Coronary artery (tissue), 2 donors: ENCODE measurements at places on chromosomes 7 and 10.

GRCh38 chr10:88617772-88618300 lies 31.3 kb downstream of the LIPJ start:
- DNase-seq: no peak

GRCh38 chr10:29859521-29860130 lies 199.8 kb downstream of the JCAD start:
- DNase-seq: no peak

DNA sequence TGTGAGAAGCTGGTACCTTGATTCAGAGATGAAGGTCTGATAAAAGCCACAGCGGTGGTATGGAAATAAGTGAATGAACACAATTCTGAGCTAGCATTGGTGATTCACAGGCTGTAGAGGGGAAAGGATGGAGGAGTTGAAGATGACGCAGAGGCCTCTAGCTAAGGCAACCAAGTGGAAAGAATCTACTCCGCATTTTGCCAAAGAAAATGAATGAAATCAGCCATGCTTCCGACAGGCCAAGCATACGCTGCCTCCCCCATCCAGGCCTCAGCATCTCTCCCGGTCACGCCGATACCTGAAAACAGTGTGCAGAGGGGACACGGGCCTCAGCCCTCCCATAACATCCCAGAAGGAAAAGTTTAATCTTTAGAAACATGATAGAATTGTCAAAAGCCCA lies 124.3 kb upstream of the UNC5B start:
- peak; percentile 73 for DNase-seq

GRCh38 chr7:102455596-102455995 lies 9.1 kb downstream of the ALKBH4 start:
- no peak for DNase-seq

DNA sequence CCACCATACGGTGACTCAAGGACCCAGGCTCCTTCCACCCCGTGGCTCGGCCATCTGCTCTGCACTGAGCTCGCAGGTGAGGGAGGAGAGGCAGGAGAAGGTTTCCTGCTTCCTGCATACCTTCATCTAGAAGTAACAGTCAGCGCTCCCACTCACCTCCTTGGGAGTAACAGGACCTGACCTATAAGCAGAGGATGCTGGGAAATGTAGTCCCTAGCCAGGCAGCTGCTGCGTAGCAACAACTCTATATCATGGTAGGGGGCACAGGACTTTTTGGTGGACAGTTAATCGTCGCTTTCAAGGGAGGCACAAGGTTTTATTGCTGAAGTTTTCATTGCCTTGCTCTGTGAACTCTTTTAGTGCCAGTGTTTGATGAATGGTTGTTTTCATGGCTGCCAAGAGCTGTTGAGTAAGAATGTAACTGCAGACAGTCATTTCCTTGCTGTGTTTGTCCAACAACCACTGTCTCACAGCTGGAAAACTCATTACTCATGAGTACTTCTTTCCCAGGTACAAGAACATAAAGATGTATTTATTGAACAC lies 10.2 kb upstream of the ZFYVE27 start:
- DNase-seq: no peak

DNA sequence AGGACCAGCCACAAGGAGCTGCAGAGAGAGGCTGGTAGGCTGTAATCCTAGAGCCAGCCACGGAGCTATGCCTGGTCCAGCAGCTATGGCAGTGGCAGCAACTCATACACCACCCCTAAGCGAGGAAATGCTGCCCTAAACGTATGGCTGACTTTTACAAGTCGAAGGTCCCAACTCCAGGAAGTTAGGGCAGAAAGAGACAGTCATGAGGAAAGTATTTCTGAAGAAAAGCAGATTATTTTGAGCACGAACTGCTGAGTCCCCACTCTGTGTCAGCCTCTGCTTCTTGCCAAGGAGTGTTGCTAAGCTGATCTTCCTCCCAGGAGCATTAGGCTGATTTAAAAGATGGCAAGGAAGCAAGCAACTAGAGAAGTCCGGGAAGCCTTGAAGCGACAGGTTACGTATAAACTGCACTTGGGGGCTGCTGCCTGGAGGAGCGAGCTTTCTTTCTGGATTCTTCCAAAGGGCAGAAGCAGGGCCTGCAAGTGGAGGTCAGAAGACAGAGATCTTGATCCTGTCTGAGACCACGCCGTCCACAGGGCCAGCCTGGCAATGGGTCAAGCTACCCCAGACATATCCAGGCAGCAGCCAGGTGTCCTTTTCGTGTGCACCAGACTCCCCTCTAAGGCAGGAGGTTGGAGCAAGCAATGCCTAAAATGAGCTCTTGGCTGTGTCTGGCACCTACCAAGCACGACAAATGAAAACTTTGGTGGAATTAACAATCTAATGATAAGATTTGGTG lies 39.4 kb downstream of the PLXNA4 start:
- peak; percentile 57 for DNase-seq
